Myocyte (in vitro differentiated cells): ENCODE measurements at places on chromosomes 16 and 17. TPM values are rescaled to one million over a fixed set of nuclear protein-coding genes. Genes with fewer than 3 reads are reported as not detected.

Gene ZDHHC7
- total RNA-seq, result 54.7 and 75.7 TPM in 2 replicates

Gene SAMD14
- total RNA-seq, result 0.24 and 0.47 TPM in 2 replicates

Gene TP53TG3
- total RNA-seq, result 0.80 TPM in 1 of 2 replicates, not detected in the other

- DNase-seq, result no peak
Observed at GRCh38 chr16:50502616-50503011, 45.6 kb upstream of the NKD1 start.

DNA sequence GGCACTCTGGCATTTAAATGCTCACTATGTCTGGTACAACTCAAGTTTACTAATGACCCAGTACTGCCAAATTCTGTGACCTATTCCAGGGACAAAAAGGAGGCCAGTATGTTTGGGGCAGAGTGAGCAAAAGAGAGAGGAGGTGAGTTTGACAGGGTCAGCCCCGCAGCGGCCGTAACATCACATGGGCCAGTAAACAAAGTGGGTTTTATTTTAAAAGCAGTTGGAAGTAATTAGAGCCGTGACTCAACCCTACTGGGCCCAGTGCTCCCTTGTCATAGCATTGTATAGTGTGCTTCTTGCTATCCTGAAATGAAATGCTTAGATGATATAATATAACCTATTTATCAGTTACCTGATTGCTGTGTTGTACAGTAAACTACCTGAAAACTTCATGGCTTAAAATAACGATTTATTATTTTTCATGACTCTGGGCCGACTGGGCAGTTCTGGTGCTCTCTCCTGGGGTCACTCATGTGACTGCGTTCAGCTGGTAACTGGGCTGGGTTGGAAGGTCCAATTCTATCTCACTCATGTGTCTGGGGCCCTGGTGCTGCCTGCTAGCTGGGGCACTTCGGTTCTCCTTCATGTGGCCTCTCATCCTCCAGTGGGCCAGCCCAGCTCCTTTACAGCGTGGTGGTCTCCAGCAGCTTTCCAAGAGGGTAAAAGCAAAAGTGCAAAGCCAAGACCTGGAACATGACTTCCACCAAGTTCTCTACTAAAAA is 27.4 kb downstream of the IQCK start:
- DNase-seq, result no peak

GRCh38 chr16:85316944-85317343 is 204.7 kb upstream of the CIBAR2 start:
- DNase-seq, result peak; percentile 76

DNA sequence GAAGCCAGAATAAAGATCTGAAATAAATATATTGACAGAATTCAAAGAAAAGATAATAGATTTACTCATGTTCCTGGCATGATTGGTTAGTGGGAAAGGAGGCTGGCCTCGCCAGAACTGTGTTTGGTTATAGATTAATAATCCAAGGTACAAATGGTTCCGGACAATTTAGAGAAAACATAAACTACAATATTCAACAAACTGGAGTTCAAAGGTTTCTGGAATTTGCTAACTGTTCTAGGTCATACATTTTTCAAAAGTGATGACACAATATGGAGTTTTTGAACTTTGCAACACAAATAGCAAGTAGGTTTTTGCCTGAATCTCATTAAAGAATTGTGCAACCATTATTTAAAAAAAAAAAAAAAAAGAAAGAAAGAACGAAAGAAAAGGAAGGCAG is 251.7 kb upstream of the SALL1 start:
- DNase-seq, result no peak

DNA sequence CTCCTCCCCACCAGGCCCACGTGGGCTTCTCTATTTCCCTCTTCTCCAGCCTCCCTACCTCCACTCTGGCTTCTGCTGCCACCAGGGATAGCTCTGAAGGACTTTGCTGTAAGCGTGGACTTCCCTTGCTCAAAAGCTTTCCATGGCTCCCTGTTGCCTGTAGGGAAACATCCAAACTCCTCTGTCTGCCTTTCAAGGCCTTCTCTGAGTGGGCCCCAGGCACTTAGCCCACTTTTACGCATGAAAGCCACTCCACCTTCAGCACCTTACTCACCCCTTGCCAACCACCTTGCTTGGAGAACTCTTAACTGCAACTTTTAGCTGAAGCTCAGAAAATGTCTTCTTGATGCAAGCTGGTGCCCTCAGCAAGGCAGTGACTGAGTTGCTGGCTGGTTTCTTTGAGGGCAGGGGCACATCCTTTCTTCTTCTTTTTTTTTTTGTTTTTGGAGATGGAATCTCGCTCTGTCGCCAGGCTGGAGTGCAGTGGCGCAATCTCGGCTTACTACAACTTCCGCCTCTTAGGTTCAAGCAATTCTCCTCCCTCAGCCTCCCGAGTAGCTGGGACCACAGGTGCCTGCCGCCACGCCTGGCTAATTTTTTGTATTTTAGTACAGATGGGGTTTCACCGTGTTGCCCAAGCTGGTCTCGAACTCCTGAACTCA is 52.0 kb upstream of the DLX4 start:
- no peak for DNase-seq
